Pulmonary artery endothelial cell (primary cell): ENCODE measurements at places on chromosomes 1 and 21.

DNA sequence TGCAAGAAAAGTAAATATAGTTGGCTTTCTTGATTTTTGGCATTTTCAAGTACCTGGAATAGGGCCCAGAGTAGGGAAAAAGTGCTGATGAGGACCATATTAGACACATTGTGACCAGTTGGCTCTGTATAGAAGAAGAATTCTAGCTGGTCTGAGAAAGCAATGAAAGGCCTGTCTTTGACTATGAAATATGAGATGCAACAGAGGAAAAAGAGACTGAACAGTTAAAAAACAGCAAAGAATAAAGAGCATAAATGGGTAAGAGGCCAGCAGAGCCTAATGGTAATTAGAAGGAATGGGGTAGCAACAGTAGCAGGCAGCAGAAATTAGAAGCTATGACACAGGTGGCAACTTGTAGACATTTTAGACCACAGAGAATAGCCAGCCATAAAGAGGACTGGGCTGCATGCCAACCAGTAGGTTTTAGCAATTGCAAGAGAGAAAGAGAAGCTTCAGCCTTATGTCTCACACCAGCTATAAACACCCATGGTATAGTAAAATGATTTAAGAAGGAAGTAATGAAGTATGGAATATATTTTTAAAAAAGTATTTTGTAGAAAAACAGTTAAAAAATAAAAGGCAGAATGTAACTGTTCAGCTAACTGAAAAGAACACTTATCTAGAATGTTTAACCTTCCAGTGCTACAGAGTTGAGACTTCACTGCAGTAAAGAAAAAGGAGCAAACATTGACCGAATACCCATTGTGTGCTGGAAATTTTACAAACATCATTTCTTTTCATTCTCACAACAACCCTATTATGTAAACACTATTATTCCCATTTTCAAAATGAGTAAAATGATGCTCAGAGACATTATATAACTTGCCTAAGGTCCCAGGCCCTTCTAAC lies 114.1 kb downstream of the LHX4 start:
- no peak for DNase-seq

GRCh38 chr1:94725566-94725965 lies 94.6 kb upstream of the SLC44A3 start:
- no peak for DNase-seq

DNA sequence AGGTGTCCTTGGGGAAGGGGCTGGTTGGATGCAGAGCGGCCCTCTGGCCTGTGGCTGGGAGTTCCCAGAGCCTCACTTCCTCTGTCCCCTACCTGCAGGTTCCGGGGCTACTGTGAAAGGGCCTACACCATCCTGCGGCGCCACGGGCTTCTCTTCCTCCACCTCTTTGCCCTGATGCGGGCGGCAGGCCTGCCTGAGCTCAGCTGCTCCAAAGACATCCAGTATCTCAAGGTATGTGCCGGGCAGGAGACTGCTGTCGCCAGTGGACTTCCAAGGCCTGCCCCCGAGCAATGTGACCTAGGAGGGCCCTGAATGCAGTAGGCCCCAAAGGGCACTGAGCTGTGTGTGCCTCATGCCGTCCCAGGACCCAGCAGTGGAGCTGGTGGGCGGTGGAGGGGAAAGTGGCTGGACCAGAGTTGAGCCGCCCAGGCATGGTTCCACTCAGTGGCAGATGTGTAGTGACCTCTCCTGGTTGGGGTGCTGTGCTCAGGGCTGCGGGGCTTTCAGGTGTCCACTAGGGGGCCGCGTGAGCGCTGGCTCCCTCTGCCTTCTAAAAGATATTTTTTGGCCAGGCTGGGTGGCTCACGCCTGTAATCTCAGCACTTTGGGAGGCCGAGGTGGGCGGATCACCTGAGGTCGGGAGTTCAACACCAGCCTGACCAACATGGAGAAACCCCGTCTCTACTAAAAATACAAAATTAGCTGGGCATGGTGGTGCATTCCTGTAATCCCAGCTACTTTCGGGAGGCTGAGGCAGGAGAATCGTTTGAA lies 73.4 kb downstream of the PIK3CD start:
- DNase-seq = no peak

- no peak for DNase-seq
Observed at GRCh38 chr1:35073265-35073811, 5.8 kb upstream of the ZMYM1 start.

DNA sequence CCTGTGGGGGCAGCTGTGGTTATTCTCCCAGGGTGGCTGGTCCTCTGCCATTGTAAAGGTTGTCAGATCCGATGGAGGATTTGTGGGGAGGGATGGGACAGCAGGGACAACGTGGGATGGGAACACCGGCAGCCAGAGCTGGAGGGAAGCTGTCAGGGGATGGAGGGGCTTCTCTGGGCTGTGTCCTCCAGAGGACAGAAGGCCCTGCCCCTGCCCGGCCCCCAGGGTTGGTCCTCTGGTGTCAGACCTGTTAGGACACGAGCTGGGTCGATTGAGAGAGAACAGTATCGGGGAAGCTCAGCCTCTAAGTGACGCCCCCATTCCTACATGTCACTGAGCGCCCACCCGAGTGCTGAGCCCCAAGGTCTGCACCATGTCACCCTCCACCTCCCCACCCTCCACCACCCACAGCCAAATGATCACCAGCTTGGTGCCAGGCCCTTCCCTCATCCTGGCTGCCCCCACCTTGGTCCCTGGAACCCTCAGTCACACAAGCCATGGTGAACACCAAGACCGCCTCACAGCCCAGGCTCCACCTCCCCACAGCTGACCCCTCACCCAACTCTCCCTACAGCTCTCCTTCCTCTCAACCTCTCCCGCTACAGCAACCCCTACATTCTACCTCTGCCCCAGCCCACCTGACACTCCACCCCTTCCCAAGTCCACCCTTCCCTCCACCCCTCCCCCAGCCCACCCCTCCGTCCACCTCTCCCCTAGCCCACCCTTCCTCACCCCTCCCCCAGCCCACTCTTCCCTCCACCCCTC lies 244.4 kb downstream of the MATN1 start:
- DNase-seq = no peak

- no peak for DNase-seq
Observed at GRCh38 chr1:64242895-64243756, 39.7 kb downstream of the UBE2U start.

GRCh38 chr1:92030656-92031107 lies 897 bp downstream of the EPHX4 start:
- DNase-seq = peak; percentile 24
